ENCODE measurements at places on chromosomes 12 and 14.

DNA sequence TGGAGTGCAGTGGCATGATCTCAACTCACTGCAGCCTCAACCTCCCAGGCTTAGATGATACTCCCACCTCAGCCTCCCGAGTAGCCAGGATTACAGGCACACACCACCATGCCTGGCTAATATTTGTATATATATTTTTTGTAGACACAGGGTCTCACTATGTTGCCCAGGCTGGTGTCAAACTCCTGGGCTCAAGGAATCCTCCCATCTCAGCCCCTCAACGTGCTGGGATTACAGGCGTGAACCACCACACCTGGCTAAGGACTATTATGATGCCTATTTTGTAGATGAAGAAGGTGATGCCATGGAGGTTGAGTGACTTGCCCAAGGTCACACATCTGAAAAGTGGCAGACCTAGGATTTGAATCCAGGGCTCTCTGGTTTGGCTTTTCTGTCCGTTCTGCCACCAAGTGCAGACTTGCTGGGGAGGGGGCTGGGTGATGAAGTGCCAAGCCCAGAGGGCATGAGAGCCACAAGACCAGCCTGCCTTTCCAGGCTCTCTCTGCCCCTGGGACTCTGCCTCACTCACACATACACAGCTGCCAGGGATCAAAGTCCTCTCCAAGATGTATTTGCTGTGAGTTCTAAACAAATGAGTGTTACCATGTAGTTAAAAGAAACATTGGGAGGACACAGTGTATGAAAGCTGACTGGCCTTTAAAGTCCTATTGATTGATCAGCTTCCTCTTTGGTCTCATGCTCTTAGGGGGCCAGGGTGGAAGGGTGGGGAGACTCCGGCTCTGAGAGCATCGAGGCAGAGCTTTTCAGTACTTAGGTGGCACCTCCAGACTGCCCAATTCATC is 21.3 kb upstream of the RBM19 start:
- no peak overlapping the region for H3K27ac ChIP-seq
- H3K27me3 ChIP-seq, result no peaks in the 10 kb centered on the region
- no peaks in the 10 kb centered on the region for H3K36me3 ChIP-seq
- DNase-seq, result no peak
- no peaks in the 10 kb centered on the region for H3K4me1 ChIP-seq

GRCh38 chr12:12069821-12070548 is 754 bp upstream of the BCL2L14 start:
- DNase-seq, result no peak
- H3K4me1 ChIP-seq, result no peaks in the 10 kb centered on the region
- no peak overlapping the region for H3K27ac ChIP-seq
- H3K36me3 ChIP-seq, result no peaks in the 10 kb centered on the region
- no peaks in the 10 kb centered on the region for H3K27me3 ChIP-seq
- no peak overlapping the region for H3K4me3 ChIP-seq

GRCh38 chr12:92673756-92674155 is 29.0 kb upstream of the PLEKHG7 start:
- no peaks in the 10 kb centered on the region for H3K27me3 ChIP-seq
- H3K4me3 ChIP-seq, result no peak overlapping the region
- no peaks in the 10 kb centered on the region for H3K36me3 ChIP-seq

DNA sequence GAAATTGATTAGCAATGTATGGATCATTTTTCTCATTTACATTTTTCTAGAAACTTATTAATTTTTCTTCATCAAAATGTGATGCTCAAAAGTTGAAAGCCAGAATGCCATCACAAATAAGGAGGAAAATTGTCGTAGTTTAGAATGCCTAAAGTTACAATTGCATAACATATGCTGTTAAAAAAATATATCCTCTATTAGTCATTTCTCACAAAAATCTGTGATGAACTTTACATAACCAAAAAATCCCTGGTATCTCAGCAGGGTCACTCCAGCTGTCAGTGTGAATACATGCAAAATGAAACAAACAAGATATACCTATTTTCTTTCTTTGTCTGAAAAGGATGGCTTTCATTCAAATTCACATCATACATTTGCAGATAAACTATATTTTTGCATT is 358.9 kb downstream of the PAWR start:
- DNase-seq, result no peak
- H3K4me3 ChIP-seq, result no peak overlapping the region
- H3K27me3 ChIP-seq, result no peaks in the 10 kb centered on the region
- no peaks in the 10 kb centered on the region for H3K4me1 ChIP-seq
- no peaks in the 10 kb centered on the region for H3K36me3 ChIP-seq

- no peak for DNase-seq
- no peaks in the 10 kb centered on the region for H3K27me3 ChIP-seq
- H3K4me1 ChIP-seq, result no peaks in the 10 kb centered on the region
Observed at GRCh38 chr12:114226241-114226928, 179.6 kb downstream of the TBX5 start.

DNA sequence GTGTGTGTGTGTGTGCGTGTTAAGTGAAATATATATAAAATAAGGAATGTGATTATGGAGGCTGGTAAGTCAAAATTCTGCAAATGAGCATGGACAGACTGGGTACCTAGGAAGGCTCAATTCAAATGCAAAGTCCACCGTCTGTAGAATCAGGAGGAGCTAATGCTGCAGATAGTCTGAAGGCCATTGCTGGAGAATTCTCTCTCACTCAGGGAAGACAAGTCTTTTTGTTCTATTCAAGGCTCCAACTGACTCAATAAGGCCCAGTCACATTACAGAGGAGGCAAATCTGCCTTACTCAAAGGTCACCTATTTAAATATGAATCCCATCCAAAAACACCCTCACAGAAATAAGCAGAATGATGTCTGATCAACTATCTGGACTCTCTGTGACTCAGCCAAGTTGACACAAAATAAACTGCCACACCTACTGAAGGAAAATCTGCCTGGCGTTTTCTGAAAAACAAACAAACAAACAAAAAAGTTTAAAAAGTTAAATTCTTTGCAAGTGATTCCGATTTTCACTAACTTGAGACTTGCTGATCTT is 684 bp upstream of the KLRF2 start:
- H3K4me3 ChIP-seq, result no peak overlapping the region
- no peaks in the 10 kb centered on the region for H3K27me3 ChIP-seq
- no peak overlapping the region for H3K27ac ChIP-seq
- no peaks in the 10 kb centered on the region for H3K36me3 ChIP-seq

DNA sequence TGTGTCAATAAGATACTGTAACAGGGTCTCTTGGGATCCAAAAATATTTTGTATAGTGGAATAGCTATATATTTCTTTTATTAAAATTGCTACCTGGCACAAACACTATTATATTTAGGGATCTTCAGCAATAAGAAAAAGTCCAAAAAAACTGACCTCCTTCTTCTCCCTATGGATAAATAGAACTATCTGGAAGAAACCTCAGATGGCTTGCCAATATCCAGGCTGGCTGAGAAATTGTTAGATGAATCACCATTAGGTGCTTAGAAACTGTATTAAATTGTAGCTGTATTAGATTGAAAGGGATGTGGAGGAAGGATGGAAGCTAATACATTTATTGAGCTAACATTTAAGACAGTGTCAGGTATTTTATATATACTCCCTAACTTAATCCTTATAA is 66.0 kb downstream of the SLC38A6 start:
- H3K27me3 ChIP-seq, result no peaks in the 10 kb centered on the region
- no peak overlapping the region for H3K4me3 ChIP-seq
- no peak for DNase-seq
- H3K27ac ChIP-seq, result no peak overlapping the region
- H3K4me1 ChIP-seq, result no peaks in the 10 kb centered on the region

- no peaks in the 10 kb centered on the region for H3K27me3 ChIP-seq
- DNase-seq, result no peak
Observed at GRCh38 chr12:45648070-45648469, 81.4 kb upstream of the ARID2 start.
